ENCODE measurements at places on chromosomes 4 and X.

DNA sequence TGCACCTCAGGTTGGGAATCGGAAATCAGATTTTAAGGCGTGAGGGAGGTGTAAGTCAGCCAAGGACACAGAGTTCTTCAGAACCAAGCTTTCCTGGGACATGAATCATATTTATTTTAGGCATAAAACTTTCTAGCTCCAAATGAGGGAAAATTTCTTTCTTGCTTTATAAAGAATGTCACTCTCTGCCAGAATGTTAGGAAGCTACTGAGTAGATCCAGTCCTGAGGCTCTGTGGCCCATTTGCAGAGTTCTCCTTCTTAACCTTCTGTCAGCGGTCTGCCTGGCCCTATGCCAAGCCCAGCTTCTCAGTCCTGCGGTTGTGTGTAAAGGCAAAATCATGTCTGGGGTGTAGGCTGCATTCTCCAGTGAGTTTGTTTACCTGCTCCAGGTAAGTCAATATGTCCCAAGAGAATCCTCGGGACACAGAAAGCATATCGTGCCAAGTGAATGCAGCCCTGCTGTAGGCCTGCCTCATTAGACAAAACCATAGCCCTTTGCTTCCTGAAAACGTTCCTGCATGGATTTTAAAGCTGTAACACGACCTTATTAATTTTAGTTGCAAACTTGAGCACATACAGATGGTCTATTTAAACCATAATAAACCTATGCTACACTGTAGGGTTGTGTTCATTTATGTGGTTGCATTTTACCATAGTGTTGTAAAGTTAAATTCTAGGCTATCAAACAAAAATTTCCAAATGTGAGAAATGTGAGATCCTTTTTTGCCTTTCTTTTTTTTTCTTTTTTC is 29.2 kb upstream of the CCNI start:
- DNase-seq, result no peak

DNA sequence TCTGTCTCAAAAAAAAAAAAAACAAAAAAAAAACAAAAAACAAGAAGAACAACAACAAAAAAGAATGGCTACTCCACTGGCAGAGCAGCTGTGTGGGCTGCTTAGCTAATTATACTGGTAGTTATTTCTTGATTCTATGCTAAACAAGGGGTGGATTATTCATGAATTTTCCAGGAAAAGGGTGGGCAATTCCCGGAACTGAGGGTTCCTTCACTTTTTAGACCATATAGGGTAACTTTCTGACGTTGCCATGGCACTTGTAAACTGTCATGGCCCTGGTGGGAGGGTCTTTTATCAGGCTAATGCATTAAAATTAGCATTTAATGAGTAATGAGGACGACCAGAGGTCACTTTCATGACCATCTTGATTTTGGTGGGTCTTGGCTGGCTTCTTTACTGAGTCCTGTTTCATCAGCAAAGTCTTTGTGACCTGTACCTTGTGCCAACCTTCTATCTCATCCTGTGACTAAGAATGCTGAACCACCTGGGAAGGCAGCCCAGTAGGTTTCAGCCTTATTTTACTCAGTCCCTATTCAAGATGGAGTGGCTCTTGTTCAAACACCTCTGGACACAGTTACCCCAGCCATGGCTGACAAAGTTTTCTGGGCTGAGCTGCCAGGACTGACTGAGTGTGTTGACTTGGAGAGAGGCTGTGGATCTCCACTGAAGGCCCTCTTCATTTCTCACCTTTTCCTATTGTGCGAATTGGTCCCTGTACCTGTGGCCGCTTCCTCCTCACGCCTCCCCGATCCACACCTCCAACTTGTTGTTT is 1.3 kb upstream of the OCIAD2 start:
- DNase-seq, result no peak

DNA sequence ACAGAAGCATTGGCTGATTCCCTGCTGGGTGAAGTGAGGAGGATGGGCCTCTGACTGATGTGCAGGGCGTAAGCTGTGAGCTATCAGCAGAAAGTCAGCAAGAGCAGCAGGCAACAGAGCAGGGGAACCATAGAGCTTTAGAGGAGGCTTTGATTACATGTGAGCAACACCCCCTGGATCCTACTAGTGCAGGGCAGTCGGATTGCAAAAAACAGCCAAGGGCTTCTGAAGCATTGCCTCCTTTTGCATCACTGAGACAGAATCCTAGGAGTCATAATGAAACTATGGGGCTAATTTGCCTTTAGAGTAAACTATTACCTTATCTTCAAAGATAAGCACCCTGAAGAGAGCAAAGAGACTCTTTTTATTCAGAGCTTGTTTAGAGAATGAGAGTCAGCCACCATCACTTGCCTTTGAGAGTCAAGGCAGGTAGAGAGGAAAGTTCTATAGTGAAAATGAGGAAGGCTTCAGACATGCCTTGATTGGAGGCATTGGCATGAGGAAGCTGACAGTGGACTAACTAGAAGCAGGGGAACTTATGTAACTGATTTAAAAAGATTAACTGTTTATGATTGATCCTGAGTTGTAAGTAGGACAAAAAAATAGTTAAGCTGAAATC is 420.3 kb downstream of the PDHA2 start:
- DNase-seq, result no peak

- DNase-seq, result no peak
These were observed 496.9 kb upstream of the DIPK2B start for GRCh38 chrX:45697591-45697990.

DNA sequence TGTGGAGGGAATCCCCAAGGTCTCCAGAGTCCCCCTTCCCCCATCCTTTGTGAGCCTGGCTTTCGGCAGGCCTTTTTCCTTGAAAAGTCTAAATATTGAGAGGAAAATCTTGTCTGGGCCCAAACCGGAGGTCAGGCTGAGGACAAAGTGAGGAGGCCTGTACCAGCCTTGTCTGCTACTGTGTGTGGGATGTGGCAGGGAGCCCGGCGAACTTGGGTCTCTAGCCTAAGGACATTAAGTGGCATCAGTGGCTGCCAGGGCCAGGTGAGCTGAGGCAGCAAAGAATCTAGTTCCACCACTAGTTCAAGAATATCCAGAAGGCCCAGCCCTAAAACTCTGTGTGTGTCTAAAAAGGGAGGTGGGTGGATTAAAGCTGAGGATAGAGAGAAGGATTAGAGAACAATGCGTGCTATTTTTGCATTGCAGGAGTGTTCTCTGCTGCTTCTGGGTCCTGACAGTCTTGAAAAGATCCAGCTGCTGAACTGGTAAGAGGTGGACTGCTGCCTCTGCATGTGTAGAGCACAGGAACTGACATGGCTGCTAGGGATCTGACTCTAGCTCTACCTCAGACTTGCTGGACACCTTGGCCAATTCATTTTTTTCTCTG is 1.2 kb upstream of the AMER1 start:
- DNase-seq, result no peak

DNA sequence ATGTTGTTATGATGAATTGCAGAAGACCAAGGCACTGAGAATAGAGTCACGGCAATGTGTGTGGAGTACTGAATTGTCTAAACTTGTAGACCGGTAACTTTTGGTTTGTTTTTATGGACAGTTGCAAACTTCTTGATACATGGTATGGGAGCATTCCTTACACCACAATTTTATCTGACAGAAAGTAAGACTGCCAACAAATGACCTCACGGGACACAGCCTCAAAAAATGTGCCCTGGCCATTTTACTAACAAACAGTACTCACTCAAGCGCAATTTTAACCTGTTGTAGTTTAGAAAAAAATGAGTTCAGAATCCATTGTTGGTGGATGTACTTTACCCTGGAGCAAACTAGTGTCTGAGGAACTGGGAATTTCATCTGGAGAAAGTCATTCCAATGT is 321.2 kb downstream of the CAMK2D start:
- DNase-seq, result no peak

DNA sequence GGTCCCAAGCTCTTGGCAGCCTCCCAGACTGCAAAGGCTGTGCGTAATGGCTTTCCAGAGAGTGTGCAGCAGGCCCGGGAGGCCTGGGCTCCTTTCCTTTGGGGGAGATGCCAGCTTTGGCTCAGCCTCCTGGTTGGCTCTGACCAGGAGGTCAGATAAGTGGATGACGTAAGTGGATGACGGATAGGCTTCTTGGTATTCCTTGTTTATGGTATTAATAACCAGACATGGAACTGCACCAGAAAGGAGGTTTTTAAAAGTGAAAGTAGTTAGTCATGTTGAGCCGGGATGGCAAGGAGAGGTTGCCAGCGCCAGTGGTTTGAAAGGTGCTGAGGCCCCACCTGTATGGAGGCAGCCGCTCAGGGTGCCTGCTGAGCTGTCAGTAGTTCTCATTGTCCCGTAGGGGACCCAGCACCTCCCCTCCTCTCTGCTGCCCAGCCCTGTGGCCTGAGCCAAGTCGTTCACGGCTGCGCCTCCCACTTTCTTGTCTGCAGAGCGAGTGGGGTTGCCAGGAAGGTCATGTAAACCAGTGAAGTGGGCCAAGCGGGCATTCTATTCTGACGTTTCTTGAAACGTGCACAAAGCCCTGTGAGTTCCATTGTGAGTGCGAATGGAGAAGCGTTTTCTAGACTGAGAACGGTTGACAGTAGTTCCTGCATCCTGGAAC is 28.7 kb upstream of the STOX2 start:
- no peak for DNase-seq

GRCh38 chr4:9940041-9940440 is 81.3 kb downstream of the SLC2A9 start:
- DNase-seq, result no peak
